Stimulated activated CD8-positive, alpha-beta memory T cell treated with anti-CD3 and anti-CD28 coated beads, Interleukin-4, amount 100 ng/mL, for 4 hours (primary cell): ENCODE measurements at places on chromosomes 3 and 15.

- no peak for DNase-seq
These were observed 112.2 kb downstream of the OXNAD1 start for GRCh38 chr3:16377196-16377595.

GRCh38 chr3:69326855-69327300 is 59.0 kb downstream of the FRMD4B start:
- DNase-seq = peak; percentile 35

DNA sequence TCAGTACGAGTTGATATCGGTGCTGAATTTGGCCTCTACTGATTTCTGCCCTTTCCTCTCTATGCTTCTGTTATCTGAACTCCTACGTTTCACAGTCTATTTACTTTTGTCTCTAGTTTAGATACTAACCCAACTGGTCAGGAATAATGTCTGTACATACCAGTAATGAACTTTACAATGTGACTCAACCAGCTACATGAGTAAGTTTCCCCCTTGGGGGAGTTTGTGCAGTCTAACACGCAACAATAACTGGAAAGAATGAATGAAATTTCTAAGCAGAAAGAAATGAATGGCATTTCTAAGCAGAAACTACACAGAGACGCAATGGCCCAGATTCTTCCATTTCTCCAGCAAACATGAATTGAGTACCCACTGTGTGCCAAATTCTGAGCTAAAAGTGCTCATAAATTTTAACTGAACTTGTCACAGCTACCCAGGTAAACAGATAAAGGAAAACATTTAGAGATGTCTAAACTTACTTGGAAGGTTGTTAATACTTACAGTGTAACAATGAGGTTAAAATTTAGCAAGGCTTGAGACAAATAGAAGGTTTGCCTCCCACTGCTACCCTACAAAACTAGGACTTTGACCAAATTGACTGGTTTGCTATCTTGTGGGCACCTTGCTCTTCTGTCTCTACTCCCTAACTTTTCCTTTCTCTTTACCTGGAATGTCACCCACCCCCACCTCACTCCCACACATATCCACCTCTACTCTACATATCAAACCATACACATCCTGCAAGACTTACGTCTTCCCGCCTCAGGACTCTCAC is 11.6 kb downstream of the UPK1B start:
- DNase-seq = no peak

DNA sequence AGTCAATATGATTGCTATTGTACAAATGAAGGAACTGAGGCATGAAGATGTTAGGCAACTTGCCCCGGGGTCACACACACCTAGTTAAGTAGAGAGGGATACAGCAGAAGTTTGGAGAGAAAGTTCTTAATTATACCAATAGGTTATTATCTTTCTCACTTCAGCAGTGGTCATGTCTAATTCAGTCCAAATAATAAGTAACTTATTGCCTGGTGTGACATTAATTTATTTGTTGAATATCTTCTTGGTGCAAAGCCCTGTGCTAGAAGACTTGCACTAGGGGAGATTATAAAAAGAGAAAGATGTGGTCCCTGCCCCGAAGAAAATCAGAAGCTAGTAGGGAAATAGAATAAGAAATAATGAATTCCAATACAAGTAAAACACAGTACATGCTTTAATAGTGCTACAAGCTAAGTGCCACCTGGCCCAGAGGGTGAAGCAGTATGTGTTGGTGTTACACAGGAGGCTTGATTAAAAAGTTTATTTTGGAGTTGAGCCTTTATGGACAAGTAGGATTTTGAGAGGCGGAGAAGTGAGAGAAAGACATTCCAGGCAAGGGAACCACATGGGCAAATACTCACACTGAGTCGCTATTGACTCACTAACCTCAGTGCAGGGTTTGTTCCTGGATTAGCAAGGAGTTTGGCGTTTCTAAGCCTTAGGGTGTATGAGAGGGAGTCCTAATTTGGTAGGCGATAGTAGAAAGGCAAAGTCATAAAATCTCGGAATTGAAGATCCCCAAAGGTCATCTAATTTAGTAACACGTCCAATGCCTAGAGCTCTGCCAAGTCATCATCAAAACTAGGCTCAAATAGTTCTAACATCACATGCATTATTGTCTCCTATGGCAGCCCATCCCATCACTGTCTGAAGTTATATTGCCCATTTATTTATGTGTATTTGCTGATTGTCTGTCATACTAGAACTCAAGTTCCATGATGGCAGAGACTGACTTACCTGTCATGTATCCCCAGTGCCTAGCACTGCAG is 19.2 kb upstream of the GSK3B start:
- no peak for DNase-seq

- DNase-seq = no peak
These were observed 69.0 kb upstream of the THBS1 start for GRCh38 chr15:39511916-39512260.

DNA sequence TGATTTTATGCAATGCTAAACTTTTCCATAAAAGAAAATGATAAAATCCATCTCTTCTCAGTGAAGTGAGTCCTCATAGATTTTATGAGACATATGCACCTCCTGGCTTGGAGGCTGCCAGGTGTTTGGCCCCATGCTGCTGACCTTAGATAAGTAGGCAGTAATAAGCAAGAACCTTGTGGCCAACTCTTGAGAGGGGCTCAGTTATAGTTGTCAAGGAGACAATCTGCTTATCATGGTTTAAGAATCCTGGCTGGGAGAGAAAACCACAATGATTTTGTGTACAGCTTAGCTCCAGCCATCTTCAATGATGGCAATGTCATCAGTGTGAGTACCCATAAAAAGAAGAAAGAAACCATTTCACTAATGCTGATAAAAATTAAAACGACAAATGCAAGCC is 252.1 kb downstream of the CPNE4 start:
- no peak for DNase-seq

GRCh38 chr3:117243657-117244056 is 534.1 kb downstream of the TUSC7 start:
- DNase-seq = no peak

DNA sequence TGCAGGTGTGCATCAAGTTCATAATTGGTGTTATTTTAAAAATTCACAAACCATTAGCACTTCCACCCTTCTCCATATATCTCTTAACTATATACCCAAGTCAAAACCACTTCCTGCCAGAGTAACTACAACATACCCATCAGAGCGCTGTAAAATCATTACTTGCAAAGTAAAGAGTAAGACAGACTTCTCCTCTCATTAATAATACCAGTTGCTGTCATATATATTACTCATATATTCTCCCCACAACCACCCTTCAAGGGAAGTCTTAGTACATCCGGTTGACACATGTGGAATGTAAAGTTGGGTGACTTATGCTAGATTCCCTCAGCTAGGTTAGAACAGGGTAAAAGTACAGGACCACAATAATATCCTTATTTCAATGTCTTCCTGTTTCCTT is 5.6 kb downstream of the TERC start:
- no peak for DNase-seq

DNA sequence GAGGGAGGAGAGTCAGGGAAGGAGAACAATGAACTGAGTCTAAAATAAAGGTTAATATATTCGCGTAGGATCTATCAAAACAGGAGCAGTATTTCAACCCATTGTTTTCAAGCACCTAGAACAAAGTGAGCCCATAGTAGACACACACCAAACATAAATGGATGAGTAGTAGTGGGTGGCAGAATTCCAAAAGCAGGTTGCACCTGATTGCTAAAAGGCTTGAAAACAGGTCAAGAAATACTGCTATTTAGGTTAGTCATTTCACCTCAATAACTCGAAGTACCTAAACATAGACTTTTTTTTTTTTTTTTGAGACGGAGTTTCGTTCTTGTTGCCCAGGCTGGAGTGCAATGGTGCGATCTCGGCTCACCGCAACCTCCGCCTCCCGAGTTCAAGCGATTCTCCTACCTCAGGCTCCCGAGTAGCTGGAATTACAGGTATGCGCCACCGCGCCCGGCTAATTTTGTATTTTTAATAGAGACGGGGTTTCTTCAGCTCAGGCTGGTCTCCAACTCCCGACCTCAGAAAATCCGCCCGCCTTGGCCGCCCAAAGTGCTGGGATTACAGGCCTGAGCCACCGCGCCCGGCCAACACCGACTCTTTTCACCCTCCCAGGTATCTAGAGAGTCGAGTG is 855 bp upstream of the ABHD5 start:
- DNase-seq = no peak

DNA sequence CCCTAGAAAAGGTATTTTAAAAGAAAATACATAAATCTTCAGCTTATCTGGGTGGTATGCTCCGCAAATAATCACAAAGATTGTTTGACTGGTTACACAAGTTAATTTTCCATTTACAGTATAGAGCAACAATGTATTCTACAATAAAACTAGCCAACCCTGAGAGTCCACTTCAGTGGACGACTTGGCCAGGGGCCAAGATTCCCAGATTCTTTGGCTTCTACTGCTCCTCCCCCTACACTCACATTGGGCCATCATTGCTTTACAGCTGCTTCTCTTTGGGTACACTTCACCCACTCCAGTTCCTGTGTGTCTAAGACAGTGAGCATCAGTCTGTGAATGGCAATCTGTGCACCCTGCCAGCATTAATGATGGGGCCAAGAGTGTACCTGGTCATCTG is 17.2 kb upstream of the PRICKLE2 start:
- DNase-seq = no peak

DNA sequence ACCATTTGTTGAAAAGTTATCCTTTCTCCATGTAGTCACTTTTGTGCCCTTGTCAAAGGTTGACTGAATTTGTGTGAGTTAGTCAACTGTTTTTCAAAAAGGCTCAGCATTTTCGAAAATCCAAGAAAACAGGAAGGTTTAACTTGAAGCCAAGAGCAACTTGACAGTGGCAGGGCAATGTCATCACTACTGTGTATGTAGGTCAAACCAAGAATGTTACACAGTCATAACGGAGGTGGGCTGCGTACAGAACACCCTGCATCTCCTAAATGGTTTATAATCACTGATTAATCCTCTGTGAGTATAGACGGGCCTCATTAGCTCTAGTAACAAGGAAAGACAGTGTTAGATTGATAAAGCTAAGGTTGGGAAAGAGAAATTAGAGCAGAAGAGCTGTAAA is 1064.9 kb downstream of the FHIT start:
- no peak for DNase-seq

GRCh38 chr3:184378651-184379357 is 797 bp upstream of the THPO start:
- no peak for DNase-seq
